Breast epithelium (tissue), 4 donors: ENCODE measurements at places on chromosomes 7 and 10.

DNA sequence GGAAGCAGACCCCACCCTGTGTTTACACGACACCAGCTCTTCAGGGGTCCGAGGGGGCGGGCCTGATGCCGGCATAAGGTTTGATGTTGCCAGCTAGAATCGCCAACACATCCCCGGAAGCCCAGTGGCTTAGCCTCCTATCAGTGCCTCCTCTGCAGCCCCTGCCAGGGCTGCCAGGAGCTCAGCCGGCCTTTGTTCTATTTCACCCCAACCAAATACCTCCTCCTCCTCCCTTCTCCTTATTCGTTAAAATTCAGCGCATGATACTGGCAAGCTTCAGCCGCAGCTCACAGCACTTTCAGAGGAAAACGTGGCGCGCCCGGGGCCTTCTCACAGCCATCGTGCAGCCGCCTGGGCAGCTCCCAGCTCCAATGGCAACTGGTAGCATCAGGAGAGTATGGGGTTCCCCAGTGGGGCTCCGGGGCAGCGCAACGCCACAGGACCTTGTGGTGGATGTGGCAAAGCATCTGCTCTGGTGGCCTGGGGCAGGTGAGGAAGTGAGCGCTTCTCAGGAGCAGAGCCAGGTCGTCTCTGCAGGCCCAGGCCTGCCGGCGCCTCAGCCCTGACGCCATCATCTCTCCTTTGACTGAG lies 176.4 kb upstream of the RHEB start:
- no peak for DNase-seq

DNA sequence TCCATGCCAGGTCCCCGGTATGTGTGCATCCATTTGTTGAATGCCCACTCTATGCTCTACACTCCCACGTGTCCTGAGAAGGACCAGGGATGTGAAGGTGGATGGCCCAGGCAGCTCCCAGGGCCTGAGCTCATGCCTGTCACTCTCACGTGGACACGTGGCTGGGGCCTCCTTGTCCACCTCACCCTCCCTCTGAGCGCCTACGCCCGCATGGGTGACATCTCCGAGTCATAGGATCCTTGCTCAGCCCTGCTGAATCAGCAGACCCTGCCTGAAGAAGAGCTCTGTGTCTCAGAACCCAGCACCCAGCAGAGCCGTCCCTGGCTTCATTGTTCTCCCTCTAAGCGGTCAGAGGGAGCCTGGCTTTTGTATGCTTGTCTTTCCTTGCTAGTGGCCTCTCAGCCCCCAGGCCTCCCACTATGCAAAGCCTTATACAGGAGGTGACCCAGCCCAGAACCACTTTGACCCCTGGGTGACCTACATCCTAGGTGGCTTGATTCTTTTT lies 107.9 kb upstream of the PPIF start:
- DNase-seq: no peak

DNA sequence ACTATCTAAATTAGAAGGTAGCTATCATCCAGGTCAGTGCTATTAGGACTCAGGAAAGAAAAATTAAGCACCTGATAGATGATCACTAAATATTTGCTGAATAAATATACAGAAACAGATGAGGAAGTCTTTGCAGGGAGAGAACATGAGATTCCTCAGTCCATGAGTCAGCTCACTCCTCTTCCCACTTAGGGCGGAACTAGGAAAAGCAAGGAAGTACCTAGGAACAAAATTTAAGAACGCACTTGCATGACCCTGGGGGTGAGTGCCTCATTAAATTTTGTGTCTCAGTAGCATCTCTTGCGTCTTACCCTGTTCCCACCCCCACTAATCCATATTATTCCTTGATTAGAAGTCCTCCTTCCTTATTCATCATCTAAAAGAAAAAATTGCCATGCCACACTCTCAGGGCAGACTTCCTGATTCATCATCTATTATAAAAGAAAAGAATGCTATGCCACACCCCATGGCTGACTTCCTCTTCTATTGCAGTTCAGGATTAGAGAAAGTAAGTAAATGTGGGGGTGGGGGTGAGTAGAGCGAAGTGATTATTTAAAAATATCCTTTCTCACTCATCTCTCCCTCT lies 208.8 kb downstream of the THSD7A start:
- DNase-seq: no peak

DNA sequence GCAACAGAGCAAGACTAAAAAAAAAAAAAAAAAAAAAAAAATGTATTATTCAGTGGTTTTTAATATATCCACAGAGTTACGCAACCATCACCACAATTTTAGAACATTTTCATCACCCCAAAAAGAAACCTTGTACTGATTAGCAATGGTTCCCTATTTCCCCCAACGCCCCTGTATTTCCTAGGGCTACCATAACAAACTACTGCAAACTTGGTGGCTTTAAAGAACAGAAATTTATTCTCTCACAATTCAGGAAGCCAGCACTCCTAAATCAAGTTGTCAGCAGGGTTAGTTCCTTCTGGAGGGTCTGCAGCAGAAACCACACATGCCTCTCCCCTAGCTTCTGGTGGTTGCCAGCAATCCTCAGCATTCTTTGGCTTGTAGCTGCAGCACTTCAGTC lies 5.9 kb upstream of the NUP42 start:
- DNase-seq: no peak

GRCh38 chr7:44646921-44647636 lies 40.7 kb downstream of the OGDH start:
- DNase-seq: no peak

GRCh38 chr7:69419934-69420333 lies 178.3 kb upstream of the AUTS2 start:
- no peak for DNase-seq

GRCh38 chr7:18580950-18581349 lies 85.4 kb downstream of the HDAC9 start:
- DNase-seq: no peak

GRCh38 chr7:73954181-73954580 lies 73.8 kb upstream of the ELN start:
- DNase-seq: no peak

- no peak for DNase-seq
Observed at GRCh38 chr7:70678621-70679251, 453.2 kb upstream of the GALNT17 start.

- no peak for DNase-seq
Observed at GRCh38 chr10:77737608-77738007, 100.0 kb upstream of the KCNMA1 start.

DNA sequence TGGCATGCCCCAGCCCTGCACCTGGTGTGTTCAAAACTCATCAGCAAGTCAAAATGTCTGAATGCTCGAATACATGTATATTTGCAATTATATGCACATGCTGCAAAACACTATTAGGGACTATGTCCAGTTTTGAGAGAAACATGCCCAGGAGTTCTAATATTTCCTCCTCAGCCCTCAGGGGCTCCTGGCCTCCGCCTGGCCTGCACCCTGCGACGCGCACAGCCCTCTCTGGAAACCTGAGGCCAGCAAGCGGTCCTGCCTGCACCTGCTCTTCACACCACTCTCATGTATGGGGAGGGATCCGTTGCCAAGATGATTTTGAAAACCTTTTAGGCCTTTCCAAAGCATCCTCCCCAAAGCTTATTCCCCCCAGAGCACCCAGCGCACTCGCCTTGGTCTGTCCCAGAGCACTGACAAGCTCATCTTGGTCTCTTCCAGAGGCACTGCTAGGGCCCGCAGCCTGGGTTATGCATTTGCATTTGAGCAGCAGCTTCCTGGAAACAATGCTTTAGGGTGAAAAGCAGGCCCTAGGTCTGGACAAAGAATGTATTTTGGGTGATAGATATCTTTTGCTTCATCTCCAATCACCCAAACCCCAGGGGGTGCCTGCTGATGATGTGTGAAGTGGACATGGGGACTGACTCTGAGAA lies 22.6 kb upstream of the CNPY1 start:
- DNase-seq: no peak

GRCh38 chr7:154171422-154171821 lies 119.2 kb downstream of the DPP6 start:
- no peak for DNase-seq

DNA sequence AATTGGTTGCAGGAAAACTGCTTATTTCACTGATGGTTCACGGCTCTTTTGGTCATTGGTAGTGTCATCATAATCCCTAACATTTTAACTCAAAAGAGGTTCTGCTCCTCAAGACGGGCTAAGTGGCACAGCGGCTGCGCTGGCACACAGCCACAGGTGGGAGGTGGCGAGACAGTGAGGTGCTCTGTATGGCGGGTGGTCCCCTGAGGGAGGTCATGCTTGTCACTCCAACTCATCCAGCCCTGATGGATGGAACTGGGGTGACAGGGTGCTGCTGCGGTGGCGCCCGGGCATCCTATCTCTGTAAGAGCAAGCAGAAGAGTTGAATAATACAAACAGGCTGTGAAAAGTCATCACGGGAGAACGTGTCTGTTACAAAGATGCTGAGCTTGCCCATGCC lies 370.2 kb downstream of the SFMBT2 start:
- DNase-seq: no peak

DNA sequence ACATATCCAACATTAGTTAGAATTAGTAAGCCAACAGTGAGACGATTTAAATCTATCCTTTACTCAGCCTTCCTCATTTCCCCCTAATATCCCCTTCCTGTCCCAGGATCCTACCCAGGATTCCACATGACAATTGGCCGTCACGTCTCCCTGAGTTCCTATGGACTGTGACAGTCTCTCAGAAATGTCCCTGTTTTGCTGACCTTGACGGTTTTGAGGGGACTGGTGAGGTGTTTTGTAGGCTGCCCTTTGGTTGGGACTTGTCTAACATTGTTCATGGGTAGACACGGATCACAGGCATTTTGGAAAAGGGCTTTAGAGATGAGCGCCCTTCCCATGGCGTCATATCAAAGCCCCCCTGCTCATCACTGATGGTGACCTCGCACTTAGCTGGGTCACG lies 162.8 kb downstream of the ZMYND11 start:
- no peak for DNase-seq

DNA sequence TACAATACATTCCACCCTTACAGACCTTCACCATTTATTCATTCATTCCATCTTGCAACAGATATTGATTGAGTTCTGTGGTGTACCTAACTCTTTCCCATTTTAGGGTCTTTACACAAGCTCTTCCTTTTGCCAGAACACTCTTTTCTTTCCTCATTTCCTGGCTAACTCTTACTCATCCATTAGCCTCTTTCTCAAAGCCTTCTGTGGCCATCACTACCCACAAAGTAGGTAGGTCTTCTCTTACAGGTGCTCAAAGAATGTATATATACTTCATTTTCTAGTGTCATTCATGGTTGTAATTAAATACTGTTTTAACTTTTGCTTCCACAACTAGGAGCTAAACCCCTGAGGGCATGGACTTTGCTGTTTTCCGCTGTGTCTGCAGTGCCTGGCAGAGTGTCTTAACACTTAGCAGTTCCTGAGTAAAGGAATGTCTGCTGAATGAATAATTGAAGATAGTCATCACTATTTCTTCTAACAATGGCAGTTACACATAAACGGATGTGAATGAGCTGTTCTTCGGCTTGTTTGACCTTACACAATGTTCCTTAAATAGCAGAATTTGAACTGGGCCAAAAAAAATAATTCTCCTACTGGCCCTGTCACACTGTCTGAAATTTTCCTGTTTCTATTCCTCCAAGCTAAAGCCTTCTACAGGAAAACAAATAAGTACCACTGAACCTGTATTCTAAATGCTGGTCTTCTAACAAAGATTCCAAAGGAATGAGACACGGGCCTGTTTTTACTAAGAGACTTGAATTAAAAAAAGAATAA lies 15.1 kb downstream of the BCAP29 start:
- DNase-seq: no peak

DNA sequence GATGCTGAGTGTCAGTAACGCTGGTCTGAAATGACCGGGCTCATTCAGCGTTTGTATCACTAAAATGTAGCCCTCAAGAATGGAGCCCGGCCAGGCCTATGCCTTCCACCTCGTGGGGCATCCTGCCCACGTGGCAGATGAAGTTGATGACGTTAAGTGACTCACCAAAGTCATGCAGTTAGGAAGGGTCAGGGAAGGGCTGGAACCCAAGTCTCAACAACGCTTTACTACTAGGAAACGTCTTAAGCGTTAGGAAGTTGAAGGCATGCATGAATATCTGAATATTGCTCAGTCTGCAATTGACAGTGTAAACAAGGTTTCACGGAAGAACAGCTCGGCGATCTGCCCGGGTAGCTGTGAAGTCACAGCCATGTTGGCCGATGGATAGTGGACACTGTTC lies 14.0 kb upstream of the UBE3C start:
- no peak for DNase-seq

DNA sequence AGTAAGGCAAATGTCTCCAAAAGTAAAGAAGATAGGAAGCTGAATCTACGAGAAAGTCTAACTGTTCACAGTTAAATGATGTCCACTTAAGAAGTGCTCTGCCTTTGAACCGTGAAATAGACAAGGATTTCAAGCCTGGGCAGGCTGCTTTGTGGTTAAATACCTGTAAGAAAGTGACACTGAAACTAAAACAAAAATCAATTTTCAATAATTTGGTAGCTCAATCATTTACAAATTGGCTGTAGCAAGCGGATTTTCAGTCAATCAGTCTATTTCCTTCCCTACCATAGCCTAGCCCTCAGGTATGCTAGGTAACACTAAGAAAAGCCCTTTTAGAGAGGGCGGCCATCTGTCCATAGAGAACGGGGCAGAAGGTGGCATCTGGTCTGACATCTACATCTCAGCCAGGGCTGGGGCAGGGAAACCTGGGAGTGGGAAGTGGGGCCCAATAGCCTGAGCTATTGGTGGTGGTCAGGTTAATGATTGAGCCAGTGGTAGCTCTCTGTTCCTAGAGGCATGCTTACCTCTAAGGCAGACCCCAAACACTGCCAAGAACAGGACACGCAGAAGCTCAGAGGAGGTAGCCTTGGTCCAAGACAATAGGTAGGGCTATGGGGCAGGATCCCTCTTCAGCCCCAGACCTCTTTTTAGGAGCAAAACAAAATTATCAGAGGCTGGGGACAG lies 223.2 kb downstream of the CCSER2 start:
- DNase-seq: no peak

- DNase-seq: peak; percentile 48
Observed at GRCh38 chr10:132714096-132714985, 71.6 kb downstream of the NKX6-2 start.

GRCh38 chr10:124996127-124996853 lies 54.4 kb downstream of the ZRANB1 start:
- DNase-seq: no peak

DNA sequence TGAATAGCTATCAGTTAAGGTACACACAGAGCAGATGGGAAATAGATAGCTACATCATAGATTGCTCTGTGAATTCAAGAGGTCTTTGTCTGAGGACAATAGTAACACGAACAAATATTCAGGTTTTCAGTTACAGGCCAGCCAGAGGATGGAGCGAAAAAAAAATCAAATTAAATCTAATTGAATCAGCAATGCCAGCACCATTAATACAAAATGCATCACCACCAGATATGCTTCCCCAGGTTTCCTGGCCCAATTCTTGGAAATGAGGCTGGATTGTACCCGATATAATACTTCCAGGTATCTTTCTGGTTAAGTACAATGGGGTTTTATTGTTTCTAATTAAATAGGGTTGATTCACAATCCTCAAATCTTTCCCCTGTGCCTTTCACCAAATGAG lies 975.8 kb upstream of the AUTS2 start:
- DNase-seq: no peak

GRCh38 chr10:77746047-77746707 lies 108.6 kb upstream of the KCNMA1 start:
- no peak for DNase-seq

DNA sequence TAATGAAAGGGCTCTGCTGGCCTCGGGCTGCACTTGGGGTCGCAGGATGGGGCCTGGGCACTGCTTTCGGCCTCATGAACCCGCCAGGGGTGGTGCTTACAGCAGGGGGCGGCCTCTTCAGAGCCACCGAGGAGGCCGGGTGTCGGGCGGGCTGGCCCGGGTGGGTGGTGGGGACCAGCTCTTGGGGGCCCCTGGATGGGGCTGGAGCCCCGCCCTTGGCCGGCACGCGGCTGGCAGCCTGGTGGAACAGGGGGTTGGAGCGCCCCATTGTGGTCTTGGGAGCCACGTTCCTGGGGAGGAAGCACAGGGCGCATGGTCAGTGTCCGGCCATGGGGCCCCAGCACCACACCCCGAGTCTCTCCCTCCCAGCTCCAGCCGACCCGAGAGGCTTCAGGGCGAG lies 8.8 kb downstream of the ADAM8 start:
- DNase-seq: no peak
